ENCODE measurements at places on chromosomes 1 and 21.

GRCh38 chr1:212583643-212584042 lies 24.9 kb upstream of the ATF3 start:
- DNase-seq: no peak

GRCh38 chr1:192969091-192969490 lies 90.1 kb downstream of the UCHL5 start:
- DNase-seq: no peak

DNA sequence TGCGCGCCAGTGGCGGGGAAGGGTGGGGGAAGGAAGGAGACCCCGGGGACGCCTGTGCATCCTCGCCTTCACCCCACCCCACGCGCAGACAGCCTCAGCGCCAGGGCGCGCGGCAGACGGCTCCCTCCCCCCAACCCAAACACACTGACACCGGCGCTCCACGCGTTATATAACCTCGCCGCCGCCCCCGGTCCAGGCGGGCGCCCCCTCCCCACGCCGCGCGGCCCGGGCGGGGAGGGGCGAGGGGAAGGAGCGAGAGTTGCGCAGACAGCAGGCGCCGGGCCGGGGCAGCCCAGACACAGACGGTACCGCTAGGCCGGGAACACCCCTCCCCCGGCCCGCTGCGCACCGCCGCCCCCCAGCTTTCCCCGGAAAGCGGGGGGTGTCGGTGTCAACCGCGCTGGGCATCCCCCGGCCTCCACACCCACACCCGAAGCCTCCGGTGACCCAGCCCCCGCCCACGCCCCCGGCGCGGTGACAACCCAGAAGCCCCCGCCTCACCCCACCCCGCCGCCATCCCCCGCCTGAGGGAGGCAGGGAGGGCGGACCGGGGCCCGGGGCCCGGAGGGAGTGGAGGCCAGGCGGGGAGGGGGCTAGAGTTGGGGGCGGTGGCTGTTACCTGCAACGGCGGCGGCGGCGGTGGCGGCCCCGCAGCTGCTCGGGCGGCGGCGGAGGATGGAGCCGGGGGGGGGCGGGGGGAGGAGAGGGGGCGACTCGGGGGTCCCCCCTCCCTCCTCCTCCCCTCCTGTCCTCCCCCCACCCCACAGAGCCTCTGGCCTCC lies 432 bp downstream of the AKT3 start:
- peak; percentile 72 for DNase-seq

DNA sequence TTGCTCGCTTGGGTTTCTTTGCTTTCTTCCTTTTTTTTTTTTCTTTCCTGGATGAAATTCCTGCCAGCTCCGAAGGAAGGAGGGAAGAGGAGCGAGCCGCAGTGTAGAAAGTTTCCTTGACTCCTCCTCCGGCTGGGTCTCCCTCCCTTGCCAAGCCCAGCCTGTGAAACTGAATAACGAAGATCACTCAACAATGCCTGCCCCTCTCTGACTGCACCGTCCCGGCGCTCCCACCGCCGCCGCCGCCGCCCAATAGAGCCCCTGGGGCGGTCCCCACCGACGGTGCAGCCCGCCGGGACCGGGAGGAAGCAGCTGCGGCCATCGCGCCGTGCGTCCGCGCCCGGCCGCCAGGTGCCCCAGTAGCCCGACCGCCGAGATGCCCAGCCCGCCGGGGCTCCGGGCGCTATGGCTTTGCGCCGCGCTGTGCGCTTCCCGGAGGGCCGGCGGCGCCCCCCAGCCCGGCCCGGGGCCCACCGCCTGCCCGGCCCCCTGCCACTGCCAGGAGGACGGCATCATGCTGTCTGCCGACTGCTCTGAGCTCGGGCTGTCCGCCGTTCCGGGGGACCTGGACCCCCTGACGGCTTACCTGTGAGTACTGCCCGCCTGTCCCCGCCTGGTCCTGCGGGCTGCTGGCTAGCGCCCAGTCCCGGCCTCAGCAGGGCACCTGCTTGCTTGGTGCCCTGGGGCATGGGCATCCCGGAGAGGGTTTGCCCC lies at the start of gene LGR6:
Gene LGR6 (plus strand): TSS at position 186 of the 714 bp plus-strand sequence. CDS start 191 bp downstream, at position 377.
- no peak for DNase-seq

DNA sequence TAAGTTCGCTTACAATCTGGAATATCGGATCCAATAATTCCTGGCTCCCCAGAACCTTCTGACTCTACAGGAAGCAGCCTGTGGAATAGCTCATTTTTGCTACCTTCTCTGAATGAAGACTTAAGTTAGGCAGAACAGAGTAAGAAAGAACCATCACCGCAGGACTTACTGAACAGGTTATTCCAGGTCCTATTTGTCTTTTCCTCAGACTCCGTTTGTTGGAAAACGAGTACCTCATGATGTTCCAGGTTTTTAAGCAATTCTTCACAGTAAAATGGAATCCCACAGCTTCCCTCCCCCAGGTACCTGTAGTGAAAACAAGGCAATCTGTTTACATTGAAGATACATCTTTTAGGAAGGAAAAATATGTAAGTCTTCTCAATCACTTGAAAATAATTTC lies 59.8 kb downstream of the ADCY10 start:
- no peak for DNase-seq

DNA sequence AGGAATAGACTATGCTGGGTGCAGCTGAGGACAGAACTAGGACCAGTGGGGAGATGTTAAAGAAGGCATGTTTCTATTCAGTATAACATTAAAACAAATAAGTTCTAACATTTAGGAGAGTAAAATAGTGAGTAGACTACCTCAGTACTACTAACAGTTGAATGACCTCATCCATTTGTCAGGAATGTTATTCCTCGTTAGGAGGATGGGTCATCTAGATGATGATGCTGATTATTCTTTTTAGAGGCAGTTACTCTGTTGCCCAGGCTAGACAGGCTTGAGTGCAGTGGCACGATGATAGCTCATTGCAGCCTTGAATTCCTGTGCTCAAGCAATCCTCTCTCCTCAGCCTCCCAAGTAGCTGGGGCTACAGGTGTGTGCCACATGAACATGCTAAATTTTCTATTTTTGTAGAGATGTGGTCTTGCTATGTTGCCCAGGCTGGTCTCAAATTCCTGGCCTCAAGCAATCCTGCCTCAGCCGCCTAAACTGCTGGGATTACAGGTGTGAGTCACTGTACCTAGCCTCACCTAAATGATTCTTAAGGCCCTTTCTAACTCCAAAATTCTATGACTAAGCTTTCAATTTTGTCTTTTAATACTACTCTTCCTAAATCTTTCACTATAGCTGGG lies 9.3 kb downstream of the EEIG2 start:
- DNase-seq: no peak

DNA sequence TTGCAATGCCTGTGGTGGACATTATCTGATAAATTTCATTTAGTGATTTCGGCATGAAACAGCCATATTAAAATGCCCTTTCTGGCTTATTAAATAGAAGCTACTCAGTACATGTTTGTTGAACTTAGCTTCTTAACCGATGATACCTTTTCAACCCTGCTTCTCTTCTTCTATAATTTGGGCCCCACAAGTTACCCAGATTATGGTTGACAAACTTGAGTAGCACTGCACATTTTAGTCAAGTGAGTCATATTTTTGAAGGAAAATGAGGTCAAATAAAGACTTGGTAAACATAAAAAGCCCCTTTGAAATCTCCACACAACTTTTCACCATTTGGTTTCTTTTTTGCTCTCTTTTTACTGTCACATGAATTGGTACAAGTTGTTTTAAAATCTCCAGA lies 33.8 kb downstream of the GIPC2 start:
- no peak for DNase-seq

DNA sequence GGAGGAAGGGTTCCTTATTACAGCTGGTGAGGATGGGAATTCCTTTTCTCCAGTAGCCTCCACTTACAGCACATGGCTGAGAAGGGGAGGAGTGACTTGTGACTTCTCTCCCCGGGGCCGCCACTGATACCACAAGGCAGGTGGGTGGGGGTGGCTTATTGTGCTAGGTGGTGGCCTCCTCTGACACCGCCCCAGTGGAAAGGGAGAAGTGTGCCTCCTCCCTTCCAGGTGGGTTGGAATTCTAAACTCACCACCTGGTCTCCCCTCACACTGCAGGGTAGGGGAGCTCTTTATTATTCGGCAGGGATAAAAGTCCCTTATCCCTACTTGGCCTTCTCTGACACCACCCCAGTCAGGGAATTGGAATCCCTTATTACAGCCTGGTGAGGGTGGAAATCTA lies 89.5 kb downstream of the CCDC30 start:
- no peak for DNase-seq

GRCh38 chr1:24888061-24888970 lies 41.8 kb downstream of the RUNX3 start:
- DNase-seq: peak; percentile 16

DNA sequence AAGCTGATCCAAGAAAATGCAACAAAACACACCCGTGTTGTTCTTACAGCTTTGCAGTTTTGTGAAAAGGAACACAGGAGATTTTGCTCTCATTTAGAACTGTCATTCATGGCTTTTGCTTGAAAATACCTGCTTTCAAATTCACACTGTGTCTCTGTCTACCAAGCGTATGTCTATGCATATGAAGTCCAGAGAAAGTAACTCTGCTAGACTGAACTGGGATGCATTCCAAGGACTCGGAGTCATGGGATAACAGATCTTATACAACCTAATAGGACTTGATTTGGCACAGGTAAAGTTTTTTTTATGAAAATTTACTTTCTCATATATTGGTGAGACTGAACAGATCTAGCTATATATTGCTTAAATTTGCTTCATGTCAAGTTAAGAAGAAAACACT lies 102.4 kb downstream of the PTGER3 start:
- DNase-seq: no peak

- no peak for DNase-seq
Observed at GRCh38 chr1:167668108-167668507, 38.1 kb downstream of the RCSD1 start.

DNA sequence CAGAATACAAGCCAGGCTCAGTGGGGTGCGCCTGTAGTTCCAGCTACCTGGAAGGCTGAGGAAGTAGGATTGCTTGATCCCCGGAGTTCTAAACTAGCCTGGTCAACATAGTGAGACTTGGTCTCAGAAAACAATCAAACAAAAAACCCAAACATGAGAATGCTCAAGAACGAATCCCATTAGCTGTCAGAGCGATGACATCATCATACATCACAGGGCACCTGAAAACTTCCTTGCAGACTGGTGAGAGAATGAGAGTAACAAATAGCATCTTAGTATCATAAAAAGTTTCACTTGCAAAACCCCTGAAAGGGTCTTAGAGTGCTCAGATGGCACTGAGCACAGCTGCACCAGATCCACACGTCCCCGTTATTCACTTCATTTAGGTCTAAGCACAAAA lies 21.1 kb upstream of the CDCA8 start:
- DNase-seq: no peak

DNA sequence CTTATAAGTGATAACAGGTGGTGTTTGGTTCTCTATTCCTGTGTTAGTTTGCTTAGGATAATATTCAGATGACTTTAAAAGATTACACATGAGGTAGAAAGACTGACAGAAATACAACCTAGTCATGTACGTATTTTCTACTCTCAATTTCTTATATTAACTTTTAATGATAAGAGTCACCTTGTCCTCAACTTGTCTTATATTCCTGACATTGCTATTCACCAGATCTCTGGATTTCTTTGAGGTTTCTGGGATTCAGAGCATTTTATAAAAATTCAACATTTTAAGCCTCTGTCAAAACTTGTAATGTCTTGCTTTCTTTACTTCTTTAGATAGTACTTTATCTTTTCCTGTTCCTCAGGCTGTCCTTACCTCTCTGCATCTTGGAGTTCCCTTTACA lies 234.2 kb downstream of the TBX15 start:
- no peak for DNase-seq

DNA sequence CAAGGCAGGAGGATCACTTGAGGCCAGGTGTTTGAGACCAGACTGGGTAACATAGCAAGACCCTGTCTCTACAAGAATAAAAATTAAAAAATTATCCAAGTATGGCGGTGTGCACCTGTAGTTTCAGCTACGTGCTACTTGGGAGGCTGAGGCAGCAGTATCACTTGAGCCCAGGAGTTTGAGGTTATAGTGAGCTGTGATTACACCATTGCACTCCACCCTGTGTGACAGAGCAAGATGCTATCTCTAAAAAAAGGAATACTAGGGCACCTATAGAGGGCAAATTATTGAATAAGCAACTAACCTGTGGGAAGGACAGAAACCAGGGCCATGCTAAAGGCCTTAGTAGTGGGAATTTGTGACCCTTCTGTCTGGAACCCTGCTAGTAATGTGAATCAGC lies 86.1 kb downstream of the TENT5C start:
- DNase-seq: no peak

GRCh38 chr1:228012555-228012954 lies 5.8 kb downstream of the WNT3A start:
- no peak for DNase-seq

GRCh38 chr21:36354918-36355680 lies 30.1 kb upstream of the CHAF1B start:
- DNase-seq: no peak

GRCh38 chr1:203286161-203286984 lies 18.9 kb upstream of the BTG2 start:
- DNase-seq: no peak

- no peak for DNase-seq
Observed at GRCh38 chr1:41847733-41848132, 71.0 kb downstream of the HIVEP3 start.

DNA sequence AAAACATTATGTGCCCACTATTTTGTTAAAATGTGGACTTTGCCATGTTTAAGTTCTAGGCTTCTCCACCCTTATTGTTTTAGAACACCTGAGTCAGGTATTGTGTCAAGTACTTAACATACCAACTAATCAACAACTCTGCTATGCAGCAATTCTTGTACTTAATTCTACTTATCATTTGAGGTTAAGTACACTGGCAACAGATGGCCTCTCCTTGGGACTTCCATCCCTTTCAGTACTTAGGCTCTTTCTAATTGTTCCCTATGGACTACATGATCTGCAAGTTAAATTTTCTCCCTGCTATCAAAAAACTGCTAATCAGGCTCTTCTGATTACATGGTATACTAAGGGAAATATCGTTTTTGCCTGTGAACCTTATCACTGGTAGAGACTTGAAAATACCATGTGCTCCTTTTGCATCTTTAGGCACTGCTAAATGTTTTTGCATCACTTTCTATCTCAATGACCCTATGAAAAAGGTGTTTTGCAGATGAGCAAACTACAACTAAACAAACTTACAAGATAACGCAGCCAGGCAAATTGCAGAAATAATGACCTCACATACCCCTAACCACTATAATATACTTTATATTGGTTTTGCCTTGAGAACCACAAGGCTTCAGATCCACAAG lies 18.9 kb downstream of the SFPQ start:
- no peak for DNase-seq

Measured in stimulated activated CD8-positive, alpha-beta memory T cell treated with anti-CD3 and anti-CD28 coated beads, Interleukin-4, amount 100 ng/mL, for 48 hours (primary cell).